ENCODE measurements at places on chromosomes 12 and 14. TPM values are rescaled to one million over a fixed set of nuclear protein-coding genes. Genes with fewer than 3 reads are reported as not detected.

RIPK3 gene
- total RNA-seq, result 0.16 TPM

RNF212B gene
- not detected for total RNA-seq

DLGAP5 gene
- total RNA-seq, result 106 TPM

MGAT4C gene
- 4.3 TPM for total RNA-seq

TMEM106C gene
- 83.7 TPM for total RNA-seq

BEGAIN gene
- total RNA-seq, result 6.6 TPM

TPH2 gene
- 1.0 TPM for total RNA-seq

KCNMB4 gene
- 18.0 TPM for total RNA-seq

DNA sequence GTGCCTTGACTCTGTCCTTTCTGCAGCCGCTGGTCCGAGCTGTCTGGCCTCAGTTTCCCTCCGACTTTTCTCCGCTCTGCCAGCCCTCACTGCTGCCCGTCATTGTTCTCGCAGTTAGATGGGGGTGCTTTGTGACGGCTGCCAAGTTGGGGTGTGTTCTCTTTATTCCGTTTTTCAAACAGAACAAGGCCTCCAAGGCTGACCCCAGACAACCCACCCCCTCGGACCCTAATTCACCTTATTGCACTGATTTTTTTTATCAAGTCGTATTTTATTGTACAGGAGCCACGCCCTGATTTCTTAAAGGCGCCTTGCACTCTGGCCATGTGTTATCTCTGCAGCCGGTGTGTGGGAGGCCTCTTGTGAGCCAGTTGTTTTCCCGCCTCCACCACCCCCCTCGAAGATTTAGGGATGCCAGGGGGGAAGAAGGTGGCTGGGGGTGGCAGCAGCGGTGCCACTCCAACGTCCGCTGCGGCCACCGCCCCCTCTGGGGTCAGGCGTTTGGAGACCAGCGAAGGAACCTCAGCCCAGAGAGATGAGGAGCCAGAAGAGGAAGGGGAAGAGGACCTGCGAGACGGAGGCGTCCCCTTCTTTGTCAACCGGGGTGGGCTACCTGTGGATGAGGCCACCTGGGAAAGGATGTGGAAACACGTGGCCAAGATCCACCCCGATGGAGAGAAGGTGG, 1.3 kb downstream of the VASH1 start:
- no peaks in the 10 kb centered on the region for H3K36me3 ChIP-seq
- no peak for DNase-seq
- H3K27me3 ChIP-seq, result peaks cover 75% of the 10 kb centered on the region
- peaks cover 18% of the 10 kb centered on the region for H3K4me1 ChIP-seq
- peak overlapping the region; percentile 86 for H3K4me3 ChIP-seq

DNA sequence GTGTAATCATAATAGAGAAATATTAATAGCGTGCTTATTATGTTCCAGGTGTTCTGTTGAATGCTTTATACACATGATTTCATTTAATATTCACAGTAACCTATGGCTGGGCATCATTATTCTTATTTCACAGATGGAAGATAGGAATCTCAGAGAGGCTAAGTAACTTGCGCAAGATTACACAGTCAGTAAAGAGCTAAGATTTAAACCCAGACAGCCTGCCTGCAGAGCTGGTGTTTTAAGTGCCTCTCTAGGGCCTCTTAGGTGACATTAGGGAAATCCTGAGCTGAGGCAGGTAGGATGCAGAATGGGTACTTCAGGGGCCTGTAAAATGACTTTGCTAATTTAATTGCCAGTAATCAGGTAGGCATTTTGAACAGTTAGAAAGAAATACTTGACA, 18.5 kb upstream of the BHLHE41 start:
- H3K27ac ChIP-seq, result no peak overlapping the region
- no peaks in the 10 kb centered on the region for H3K36me3 ChIP-seq
- no peak for DNase-seq
- no peaks in the 10 kb centered on the region for H3K4me1 ChIP-seq
- H3K27me3 ChIP-seq, result no peaks in the 10 kb centered on the region

DNA sequence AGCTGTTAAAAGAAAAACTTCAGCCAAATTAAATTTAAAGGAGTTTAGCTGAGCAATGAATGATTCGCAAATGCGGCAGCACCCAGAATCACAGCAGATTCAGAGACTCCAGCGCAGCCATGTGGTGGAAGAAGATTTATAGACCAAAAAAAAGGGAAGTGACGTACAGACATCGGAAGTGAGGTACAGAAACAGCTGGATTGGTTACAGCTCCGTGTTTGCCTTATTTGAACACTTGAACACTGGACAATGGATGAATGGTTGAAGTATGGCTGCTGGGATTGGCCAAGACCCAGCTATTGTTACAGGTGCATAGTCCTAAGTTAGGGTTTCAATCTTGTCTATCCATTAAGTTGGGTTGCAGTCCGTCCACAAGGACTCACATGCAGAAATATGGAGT, 42.6 kb downstream of the GALNT8 start:
- no peak for DNase-seq
- H3K4me1 ChIP-seq, result peaks cover 7% of the 10 kb centered on the region
- no peaks in the 10 kb centered on the region for H3K27me3 ChIP-seq
- no peaks in the 10 kb centered on the region for H3K36me3 ChIP-seq

DNA sequence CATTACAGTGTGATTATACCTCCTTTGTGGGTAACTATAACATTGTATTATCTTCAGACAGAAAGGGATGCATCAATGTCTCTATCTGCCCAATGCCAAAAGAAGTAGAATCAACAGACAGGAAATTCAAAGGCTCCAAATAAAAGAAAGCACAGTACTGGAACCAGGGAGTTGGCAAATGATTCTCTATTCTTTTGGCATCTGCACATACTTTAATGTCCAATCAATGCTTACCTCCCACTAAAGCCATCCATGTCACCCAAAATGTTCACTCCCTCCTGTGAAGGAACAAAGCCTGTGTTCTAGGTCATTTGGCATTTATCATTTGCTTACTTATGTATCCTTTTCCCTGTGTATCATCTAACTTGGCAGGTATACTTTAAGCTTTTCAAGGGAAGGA, 36.7 kb downstream of the KIF21A start:
- peaks cover 14% of the 10 kb centered on the region for H3K27me3 ChIP-seq
- no peak overlapping the region for H3K27ac ChIP-seq
- no peak overlapping the region for H3K4me3 ChIP-seq
- no peaks in the 10 kb centered on the region for H3K36me3 ChIP-seq

DNA sequence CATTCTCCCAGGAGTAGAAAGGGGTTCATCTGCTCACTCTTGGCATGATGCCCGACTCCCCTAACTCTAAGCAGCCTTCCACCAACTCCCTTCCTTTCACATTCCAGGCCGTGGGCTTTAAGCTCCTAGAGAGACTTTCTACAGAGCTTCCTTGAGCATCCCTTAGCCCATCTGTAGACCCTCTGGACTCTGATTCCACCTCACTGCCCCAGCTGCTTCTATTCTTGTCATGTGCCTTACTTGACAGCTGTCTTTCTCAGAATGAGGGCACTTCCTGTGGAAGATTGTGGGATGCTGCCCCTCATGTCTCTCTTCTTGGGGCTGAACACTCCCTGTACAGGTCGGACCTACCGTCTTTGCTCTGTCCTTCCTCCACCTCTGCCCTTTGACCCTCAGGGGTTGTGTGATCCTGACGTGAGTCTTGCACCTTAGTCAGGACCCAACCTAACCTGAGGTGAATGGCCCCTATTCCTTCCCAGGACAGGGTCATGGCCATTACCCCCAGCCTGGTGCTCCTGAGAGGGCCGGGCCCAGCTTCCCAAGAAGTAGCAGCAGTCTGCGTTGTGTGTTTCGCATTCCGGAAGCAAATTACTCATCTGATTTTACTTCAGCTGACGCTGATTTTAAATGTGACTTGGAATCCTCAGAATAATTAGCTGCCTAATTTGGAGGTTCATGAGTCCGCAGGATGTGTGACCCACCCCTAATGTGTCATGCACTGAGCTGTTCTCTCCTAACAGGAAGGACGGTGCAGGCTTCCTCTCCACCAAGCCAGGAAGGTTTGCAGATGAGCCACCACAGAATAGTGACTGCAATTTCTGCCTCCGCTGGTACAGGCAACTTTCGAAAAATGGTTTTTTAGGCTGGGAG, 2.7 kb upstream of the GALNT6 start:
- no peak overlapping the region for H3K27ac ChIP-seq
- DNase-seq, result no peak
- peaks cover 15% of the 10 kb centered on the region for H3K4me1 ChIP-seq
- H3K36me3 ChIP-seq, result no peaks in the 10 kb centered on the region

DNA sequence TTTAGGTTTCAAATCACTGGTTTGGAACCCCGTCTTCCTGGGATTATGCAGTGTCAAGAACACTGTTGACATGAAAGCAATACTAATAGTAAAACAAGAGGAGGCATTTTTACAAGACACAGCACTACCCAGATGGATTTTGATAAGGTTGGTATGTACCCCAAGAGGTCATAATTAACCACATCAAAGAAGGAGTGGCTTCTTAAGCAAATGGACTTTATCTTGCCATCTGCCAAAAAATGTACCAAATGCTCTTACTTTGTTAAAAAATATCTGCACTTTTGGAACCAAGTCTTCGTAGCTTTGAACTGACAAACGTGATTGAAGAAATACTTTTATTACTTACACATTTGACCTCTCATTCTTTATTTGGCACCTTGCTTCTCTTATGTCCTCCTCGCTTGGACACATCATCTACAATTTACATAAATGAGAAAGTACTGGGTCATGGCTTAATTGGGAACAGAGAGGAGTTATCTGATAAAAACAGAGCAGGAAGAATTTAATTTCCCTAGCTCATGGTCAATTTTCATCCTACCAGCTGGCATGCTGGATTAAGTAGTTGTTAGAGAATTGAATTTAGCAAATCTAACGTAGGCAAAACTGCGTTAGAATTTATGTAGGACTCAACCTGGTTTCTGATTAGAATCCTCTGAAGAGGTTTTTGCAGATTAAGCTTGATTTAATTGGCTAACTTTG, 54.5 kb upstream of the PRICKLE1 start:
- no peak overlapping the region for H3K27ac ChIP-seq
- H3K4me1 ChIP-seq, result no peaks in the 10 kb centered on the region
- no peaks in the 10 kb centered on the region for H3K27me3 ChIP-seq
- H3K36me3 ChIP-seq, result no peaks in the 10 kb centered on the region

- H3K4me3 ChIP-seq, result no peak overlapping the region
- no peaks in the 10 kb centered on the region for H3K4me1 ChIP-seq
- DNase-seq, result no peak
- H3K27ac ChIP-seq, result no peak overlapping the region
- no peaks in the 10 kb centered on the region for H3K36me3 ChIP-seq
These were observed 35.8 kb downstream of the TRIP11 start for GRCh38 chr14:92004062-92004461.

GRCh38 chr12:56374726-56375597, 12.3 kb upstream of the APOF start:
- no peaks in the 10 kb centered on the region for H3K27me3 ChIP-seq
- H3K27ac ChIP-seq, result no peak overlapping the region
- no peak for DNase-seq
- no peak overlapping the region for H3K4me3 ChIP-seq

GRCh38 chr12:124009781-124010180, 36.8 kb downstream of the ZNF664 start:
- H3K27me3 ChIP-seq, result no peaks in the 10 kb centered on the region
- no peaks in the 10 kb centered on the region for H3K4me1 ChIP-seq
- H3K36me3 ChIP-seq, result peaks cover 8% of the 10 kb centered on the region
- H3K4me3 ChIP-seq, result no peak overlapping the region

DNA sequence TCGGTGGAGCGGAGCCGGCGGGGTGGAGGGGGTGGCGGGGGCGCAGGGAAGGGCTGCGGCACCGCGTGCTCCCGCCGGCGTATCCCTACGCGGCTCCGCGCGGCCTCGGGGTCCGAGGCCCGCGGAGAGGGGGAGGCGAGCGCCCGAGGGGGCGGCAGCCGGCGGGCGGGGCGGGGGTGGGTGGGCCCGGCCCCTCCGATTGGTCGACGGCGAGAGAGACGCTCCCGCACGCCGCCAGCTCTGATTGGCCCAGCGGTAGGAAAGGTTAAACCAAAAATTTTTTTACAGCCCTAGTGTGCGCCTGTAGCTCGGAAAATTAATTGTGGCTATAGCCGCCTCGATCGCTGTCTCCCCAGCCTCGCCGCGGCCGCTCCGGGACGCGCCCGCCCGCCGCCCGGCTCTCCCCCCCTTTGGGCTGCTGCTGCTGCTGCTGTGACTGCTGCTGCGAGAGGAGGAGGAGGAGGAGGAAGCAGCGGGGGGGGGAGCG, at the start of gene FOXG1:
Gene FOXG1 (plus strand): TSS at position 319 of the 487 bp plus-strand sequence. CDS start 493 bp downstream, outside the sequence.
- no peak within 1 kb of the TSS for H3K27ac ChIP-seq
- peaks cover 40% of the 10 kb centered on the region for H3K4me1 ChIP-seq
- H3K4me3 ChIP-seq, result peak within 1 kb of the TSS; percentile 82
- peak; percentile 88 for DNase-seq

- no peaks in the 10 kb centered on the region for H3K36me3 ChIP-seq
- no peak overlapping the region for H3K27ac ChIP-seq
- DNase-seq, result peak; percentile 65
- H3K4me3 ChIP-seq, result peak overlapping the region; percentile 53
These were observed 18.3 kb downstream of the TBX3 start for GRCh38 chr12:114665411-114666260.

DNA sequence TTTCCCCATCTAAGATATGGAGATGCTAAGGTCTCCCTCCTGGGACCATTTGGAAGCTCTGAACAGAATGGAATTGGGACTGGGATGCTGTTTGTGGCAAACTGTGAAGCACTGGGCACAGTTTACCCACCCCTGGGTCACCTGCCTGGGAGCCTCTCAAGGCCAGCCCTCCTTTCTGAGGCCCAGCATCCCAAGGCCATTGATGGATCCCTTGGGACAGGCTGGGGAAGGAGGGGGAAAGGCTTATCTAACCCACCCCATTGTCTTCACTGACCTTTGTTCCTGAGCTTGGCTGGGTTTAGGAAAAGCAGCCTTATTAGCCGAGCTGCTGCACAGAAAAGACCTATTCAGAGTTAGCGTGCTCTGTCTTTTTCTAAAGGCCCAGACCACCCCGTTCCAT, 5.2 kb downstream of the CCDC85C start:
- peaks cover 12% of the 10 kb centered on the region for H3K4me1 ChIP-seq
- DNase-seq, result no peak
- no peaks in the 10 kb centered on the region for H3K36me3 ChIP-seq
- no peak overlapping the region for H3K4me3 ChIP-seq
- H3K27ac ChIP-seq, result no peak overlapping the region

DNA sequence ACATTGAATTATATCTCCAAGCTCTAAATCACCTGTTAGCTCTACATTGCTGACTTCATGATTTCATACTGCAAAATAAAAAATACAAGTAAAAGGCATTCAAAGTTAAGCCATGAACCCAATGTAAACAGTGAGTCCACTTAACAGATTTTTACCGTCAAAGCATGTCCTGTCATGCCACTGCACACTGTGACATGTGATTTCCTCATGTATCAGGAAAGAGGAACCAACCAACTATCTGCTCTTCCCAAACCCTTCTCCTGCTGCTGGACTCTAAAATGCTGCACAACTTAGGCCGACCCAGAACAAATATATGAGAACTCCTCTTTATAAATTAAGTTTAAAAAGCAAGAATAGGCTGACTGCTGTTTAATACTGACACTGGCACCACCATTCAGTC, 37.5 kb downstream of the TM7SF3 start:
- H3K4me3 ChIP-seq, result no peak overlapping the region
- H3K27me3 ChIP-seq, result no peaks in the 10 kb centered on the region
- H3K36me3 ChIP-seq, result peaks cover 12% of the 10 kb centered on the region
- H3K27ac ChIP-seq, result no peak overlapping the region

DNA sequence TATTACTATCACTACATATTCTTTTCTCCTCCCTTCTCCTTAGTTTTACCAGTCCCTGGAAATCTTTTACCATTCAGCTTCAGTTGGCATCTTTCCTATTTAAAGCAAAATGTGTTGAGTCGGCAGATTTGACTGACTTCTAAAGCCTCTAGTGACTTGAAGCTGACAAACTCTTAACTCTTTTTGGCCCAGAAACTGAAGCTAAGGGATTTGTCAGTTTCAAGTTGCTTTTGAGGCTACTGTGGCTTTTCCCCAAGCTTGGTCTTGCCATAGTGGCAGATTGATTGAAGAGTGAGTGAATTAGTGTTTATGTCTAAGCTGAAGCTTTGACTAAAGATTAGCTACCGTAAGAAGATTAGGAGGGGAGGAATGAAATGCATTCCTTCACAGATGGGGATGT, 104.0 kb downstream of the ETNK1 start:
- peak; percentile 11 for DNase-seq
- no peaks in the 10 kb centered on the region for H3K4me1 ChIP-seq
- no peaks in the 10 kb centered on the region for H3K36me3 ChIP-seq
- H3K4me3 ChIP-seq, result no peak overlapping the region
- no peak overlapping the region for H3K27ac ChIP-seq

All from GM23338 (cell line).